Stimulated activated CD8-positive, alpha-beta memory T cell treated with anti-CD3 and anti-CD28 coated beads, Interleukin-4, amount 100 ng/mL, for 1 hour (primary cell): ENCODE measurements at places on chromosomes 3 and 15.

DNA sequence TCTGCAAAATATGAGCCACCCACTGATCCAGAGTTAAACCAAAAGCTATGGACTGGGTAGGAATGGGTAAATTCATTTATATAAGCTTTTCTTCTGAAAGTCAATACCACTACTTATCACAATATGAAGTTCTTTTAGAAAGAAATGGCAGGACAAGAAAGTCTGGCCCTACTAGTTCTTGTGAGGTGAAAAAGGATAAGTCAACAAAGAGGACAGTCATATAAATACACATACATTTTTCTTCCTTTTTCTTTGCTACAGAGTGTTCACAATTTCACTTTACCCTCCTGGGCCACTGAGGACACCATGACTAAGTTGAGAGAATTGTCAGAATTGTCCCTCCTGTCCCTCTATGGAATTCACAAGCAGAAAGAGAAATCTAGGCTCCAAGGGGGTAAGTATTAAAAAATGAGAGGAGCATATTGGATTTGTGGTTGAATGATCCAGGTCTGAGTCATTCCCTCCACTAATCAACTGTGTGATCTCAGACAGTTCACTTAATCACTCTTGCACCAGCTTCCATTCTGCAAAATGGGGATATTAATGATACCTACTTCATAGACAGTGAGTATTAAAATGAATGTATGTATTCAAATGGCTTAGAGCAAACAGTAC, 27.6 kb downstream of the ACP3 start:
- DNase-seq, result no peak

- no peak for DNase-seq
These were observed 97.6 kb upstream of the CNTN3 start for GRCh38 chr3:74711913-74712512.

DNA sequence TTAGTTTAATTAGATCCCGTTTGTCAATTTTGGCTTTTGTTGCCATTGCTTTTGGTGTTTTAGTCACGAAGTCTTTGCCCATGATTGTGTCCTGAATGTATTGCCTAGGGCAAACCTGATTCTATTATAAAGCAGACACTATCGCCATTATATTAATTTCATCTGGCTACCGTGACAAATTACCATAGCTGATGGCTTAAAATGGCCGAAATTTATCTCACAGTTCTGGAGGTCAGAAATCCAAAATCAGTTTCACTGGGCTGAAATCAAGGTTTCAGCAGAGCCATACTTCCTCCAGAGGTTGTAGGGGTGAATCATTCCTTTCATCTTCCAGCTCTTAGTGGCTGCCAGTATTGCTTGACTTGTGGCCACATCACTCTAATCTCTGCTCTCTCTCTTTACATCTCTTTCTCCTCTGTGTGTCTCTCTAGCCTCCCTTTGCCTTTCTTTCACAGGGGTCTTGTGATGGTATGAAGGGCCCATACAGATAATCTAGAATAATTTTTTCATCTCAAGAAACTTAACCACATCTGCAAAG, 31.7 kb upstream of the FRMD4B start:
- DNase-seq, result no peak

GRCh38 chr3:11507719-11508118, 136.0 kb downstream of the VGLL4 start:
- DNase-seq, result no peak

GRCh38 chr3:159322322-159322939, 520.6 kb downstream of the MFSD1 start:
- no peak for DNase-seq

DNA sequence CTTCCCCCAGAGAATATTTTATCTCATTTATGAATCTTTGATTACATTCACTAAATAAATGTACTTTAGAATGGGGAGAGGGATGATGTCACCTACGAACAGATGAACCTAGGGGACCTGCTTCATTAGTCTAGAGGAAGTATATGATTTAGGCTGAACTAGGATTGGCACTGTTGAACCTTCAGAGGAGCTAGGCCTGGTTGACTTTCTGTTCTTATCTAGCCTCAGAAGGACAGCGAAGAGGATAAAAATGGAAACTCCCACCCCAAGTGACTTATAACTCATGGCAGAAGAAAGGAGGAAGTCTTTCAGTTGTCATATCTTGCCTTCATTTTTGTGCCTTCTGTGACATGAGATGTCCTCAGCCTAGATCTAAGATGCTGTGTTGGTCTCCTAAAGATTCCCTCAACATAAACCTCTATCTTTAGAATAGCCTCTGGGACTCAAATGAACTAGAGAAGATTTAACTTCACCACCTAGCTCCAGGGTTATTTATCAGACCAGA, 42.6 kb downstream of the POLG start:
- DNase-seq, result no peak

- no peak for DNase-seq
These were observed 71.4 kb downstream of the MLH1 start for GRCh38 chr3:37064747-37065146.

DNA sequence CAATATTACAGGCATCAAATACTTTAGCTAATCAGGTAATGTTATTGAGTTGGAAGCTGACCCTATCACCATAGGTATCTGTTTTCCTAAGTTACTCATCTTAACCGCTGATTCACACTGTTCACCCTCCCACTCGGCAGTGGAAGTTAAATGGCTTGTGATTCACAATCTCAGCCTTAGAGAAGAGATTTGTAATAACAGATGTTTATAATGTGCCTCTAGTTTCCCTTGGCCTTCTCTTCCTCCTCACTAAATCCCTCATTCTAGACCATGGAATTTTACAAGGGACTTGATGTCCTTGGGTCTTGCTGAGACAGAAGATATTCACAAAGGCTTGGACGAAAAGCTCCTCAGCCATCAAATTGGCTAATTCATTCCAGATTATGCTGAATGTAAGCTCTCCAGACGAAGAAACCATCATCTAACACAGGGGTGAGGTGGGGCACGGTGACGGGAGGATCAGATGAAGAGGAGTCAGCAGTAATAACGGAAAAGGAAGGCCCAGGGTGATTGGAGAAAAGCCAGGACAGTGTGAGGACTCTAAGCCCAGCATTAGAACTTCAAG, 931.7 kb downstream of the MCTP2 start:
- no peak for DNase-seq

DNA sequence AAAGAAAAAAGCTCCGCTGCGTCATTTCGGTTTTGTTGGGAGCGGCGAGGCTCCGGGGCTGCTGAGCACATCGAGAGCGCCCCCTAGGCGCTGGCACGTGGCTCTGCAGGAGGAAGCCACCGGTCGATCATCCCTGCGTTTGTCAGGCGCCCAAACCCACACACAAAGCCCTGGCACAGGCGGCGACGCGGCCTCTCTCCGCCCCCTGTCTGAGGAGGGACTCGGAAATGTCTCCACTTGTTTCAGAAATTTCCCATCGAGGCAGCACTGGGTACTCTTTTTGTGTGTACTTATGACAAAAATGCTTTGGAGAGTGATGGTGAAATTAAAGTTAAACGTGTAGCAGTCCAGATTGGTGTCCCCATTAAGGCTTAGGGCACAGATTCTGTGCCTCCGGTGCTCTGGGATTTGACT, 407.3 kb upstream of the ONECUT1 start:
- no peak for DNase-seq

GRCh38 chr15:89670971-89671560, 8.1 kb downstream of the PLIN1 start:
- no peak for DNase-seq

DNA sequence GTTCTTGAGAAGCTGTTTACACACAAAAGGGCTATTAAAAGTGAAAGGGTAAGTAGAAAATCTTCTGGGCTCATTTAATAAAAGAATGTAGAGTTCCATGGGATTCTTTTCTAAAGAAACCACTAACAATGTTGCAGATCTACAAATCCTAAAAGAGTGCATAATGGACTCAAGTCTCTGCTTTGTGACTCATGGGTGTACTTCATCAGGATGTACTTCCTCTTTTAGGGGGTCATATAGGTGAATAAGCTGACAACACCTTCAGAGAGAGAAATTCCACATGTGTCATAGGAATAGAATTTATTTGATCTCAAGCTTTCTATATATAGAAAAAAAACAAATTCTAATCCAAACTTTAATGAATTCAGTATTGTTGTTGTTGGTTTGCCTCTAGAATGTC, 355.5 kb downstream of the TIGIT start:
- DNase-seq, result no peak

DNA sequence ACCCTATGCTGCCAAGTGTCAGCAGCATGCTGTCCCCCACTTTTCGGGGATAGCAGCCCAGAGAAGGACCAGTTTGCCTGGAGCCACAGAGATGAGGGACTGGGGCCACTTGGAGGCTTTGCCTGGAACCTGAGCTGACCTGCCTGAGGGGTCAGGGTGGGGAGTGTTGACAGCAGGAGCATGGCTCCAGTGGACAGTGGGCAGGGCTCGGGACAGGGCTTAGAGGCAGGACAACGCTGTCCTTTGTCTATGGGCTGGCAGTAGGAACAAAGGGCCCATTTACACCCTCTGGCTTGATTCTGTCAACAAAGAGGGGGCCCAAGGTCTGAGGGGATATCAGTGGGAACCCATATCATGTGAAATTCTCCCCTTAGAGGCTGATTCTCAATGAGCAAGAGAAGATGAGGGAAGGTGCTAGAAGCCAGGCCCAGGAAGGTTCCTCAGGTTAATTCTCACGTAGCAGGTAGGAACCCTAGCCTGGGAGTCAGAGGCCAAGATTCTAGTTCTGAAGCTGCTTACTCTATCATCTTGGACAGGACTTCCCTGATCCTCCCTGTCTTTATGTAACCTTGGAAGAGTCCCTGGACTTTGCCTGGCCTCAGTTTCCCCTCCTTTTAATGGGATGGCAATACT, 29.7 kb upstream of the HHATL start:
- no peak for DNase-seq

- no peak for DNase-seq
These were observed 14.4 kb downstream of the PAK6 start for GRCh38 chr15:40253167-40253790.

- no peak for DNase-seq
These were observed 177.3 kb upstream of the GOLIM4 start for GRCh38 chr3:168273036-168273435.

- no peak for DNase-seq
These were observed 131.4 kb downstream of the NSMCE3 start for GRCh38 chr15:29138260-29138659.

DNA sequence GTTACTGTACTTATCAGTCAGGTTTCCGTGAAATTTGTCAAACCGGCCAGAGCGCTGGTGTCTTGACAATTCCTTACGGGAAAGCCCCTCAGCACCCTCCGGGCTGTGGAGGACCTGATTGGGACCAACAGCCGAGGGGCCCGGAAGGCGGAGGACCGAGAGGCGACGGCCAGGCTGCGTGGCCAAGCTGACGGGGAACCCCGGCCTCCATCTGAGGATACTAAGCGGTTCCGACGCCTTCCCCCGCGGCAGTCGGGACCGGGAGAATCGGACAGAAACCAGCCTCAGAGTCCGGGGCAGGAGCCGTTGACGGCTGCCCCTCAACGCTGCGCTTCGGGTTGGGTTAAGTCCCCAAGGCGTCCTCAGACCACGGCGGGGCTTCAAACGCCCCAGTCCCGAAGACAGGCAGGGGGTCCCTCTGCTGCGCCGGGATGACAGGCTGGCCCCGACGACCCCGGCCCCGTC, 499 bp downstream of the ALDH1A2 start:
- DNase-seq, result no peak

GRCh38 chr3:157447026-157447694, 10.5 kb downstream of the PTX3 start:
- no peak for DNase-seq

DNA sequence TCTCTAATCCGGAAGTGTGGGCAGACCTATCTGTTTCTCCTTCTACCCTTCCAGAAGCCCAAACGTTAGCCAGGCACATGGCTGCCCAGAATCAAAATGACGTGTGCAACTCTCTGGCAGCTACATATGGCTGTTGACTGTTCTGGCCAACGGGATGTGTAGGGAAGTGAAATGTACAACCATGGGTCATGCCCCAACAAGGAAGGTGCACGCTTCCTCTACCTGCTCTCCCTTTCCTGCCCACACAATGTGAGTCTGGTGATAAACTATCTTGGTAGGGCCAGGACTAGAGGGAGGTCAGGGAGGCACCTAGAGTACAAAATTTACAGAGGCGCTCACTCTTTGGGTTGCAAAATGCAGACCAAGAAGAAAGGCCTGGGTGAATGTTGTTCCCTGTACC, 495.9 kb upstream of the PROK2 start:
- DNase-seq, result no peak
